NCI-H2107 (cell line): ENCODE measurements at places on chromosomes 2 and 18.

GRCh38 chr2:190607657-190608357, 41.1 kb upstream of the NAB1 start:
- DNase-seq = no peak

DNA sequence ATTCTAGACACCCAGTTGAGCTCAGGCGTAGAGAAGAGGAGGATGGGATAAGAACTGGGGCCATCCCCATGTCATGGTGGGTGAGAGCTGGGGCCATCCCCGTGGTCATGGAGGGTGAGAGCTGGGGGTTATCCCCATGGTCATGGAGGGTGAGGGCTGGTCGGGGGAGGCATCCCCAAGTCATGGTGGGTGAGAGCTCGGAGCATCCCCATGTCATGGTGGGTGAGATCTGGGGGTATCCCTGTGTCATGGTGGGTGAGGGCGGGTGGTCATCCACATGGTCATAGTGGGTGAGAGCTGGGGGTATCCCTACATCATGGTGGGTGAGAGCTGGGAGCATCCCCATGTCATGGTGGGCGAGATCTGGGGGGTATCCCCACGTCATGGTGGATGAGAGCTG, 52.5 kb downstream of the IL1RL2 start:
- DNase-seq = no peak

DNA sequence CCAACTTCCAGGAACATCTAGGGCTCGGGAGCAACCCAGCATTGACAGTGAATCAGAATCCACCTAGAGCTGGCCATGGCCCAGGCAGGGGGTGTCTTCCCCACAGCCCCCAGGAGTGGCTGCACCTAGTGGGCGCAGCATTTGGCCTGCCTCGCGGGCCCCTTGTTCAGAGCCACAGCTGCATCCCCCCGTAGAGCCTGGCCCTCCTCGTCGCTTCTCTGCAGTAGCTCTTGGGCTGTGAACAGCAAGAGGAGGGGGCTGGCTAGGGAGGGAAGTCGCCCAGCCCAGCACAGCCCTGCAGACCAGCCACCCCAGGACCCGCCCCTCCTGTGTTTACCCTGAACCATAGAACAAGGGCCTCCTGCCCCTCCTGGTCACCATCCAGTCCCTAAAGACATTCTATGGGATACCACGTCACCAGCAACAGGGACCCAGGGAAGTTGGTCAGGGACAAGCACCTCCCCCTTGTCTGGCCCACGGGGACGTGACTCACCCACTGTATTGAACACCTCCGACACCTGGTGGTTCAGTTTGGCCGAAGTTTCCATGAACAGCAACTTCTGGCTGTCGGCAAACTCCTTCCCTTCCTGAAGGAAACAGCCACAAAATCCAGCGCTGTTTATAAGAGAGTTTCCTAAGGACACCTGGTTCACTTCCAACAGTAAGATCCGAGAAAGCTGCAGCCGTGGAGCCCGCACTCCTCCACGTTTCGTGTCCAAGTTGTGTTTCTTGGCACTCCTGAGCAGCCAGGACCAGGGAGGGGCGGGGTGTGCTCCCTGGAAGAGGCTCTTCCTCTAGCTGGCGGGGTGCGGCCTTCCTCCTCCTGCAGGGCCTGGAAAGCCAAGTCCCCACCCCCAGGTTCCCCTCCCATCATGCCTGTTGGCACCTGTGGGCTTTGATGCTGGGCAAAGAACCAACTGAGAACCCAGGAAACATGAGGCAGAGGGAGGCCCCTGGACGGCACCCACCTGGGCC, 8.8 kb downstream of the PRLH start:
- no peak for DNase-seq

GRCh38 chr18:76384861-76385680, 110.0 kb downstream of the ZNF516 start:
- no peak for DNase-seq

GRCh38 chr2:12726271-12726670, 9.5 kb downstream of the TRIB2 start:
- no peak for DNase-seq
